MG63 (cell line): ENCODE measurements at places on chromosomes 11 and 22. TPM values are rescaled to one million over a fixed set of nuclear protein-coding genes. Genes with fewer than 3 reads are reported as not detected.

The OR8D1 gene
- total RNA-seq = not detected in 2 replicates

The POTEH gene
- not detected in 2 replicates for total RNA-seq

The PATE4 gene
- total RNA-seq = not detected in 2 replicates

The DKK3 gene
- total RNA-seq = 228 and 269 TPM in 2 replicates

The CRACR2B gene
- total RNA-seq = not detected in 2 replicates

The GUCY1A2 gene
- total RNA-seq = 3.2 and 5.2 TPM in 2 replicates

The ARHGAP8 gene
- total RNA-seq = not detected in 2 replicates

The MS4A12 gene
- not detected in 2 replicates for total RNA-seq

The TRIM51 gene
- not detected in 2 replicates for total RNA-seq

GRCh38 chr22:49555526-49555925 lies 272.1 kb downstream of the BRD1 start:
- DNase-seq = no peak

GRCh38 chr11:113664069-113664980 lies 41.8 kb downstream of the TMPRSS5 start:
- no peak for DNase-seq

DNA sequence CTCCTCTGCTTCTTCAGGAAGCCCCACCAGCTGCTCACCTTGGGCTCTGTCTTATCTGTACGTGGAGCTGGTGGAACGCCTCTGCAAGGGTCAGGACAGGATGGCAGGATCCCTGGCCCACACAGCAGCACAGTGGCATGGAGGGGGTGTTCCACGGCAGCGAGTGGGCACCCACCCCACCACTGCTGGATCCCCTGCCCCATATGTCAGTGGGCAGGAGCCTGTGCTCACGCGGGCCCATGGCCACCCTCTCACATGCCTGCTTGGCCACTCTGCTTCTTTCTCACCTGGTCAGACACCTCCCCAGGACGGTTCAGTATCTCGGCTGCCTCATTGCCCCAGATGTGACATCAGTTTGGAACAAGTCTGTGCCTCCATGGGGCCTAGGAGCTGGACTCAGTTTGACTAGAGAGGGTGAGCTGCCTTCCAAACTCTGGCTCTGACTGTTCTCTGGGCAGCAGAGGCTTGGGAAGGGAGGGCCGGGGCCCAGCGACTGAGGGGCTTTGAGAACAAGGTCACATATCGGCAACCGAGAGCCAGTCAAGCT lies 98.1 kb upstream of the LMO1 start:
- DNase-seq = no peak

- no peak for DNase-seq
Measured at GRCh38 chr11:28400331-28401100, 292.3 kb downstream of the METTL15 start.

GRCh38 chr11:8038811-8039529 lies 42.0 kb upstream of the TUB start:
- DNase-seq = no peak

GRCh38 chr11:34972892-34973291 lies 56.5 kb downstream of the PDHX start:
- DNase-seq = no peak

DNA sequence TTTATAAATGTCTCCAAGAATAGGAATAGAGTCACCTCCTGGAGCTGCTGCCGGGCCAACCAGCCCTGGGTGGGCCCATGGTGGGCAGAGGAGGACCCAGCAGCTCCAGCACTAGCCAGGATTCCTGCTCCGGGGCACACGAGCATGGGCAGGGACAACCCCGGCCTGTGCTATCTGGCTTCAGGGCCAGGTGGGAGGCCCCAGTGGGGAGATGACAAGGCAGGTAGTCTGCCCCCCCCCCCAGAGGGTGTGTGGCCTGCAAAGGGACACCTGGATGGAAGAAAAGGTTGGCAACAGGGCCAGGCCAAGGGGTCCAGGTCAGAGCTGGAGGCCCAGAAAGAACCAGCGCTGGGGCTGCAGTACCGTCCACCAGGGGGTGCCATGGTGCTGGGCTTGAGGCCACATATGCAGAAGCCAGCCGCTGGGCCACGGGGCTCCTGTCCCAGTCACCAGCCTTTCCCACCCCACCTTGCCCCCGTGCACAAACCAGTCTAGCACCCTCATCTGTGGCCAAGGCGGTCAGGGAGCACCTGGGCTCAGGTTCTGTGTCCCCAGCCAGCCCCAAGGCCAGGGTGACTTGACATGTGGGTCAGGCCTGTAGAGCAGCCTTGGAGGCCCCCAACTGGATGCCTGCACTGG lies 3.4 kb downstream of the TSPAN32 start:
- peak; percentile 76 for DNase-seq

GRCh38 chr11:73852049-73852448 lies 24.6 kb downstream of the COA4 start:
- DNase-seq = no peak

- DNase-seq = no peak
Measured at GRCh38 chr11:88297863-88298262, 39.7 kb downstream of the CTSC start.

DNA sequence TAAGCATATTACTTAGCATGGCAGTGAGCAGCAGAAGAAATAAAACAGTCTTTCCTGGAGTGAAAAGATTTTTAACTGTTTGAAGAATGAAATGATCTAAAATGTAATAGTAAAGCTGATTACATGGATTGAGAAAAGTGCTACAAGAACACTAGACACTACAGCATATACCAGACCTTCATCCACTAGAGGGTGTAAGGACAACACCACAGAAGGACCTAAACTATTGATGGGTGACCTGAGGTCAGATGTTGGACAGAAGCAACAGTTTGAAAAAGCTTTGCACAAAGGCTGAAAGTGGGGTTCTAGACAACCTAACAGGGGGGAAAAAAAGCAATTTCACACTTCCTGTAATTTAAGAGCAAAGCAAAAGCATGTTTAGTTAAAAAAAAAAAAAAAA lies 97.7 kb downstream of the RBFOX2 start:
- DNase-seq = no peak
